Lung (tissue), 17 donors: ENCODE measurements at places on chromosomes 16 and 17. TPM values are rescaled to one million over a fixed set of nuclear protein-coding genes. Genes with fewer than 3 reads are reported as not detected.
A peak's percentile ranks its signal among the peaks of the same experiment; 100 is the strongest.

- H3K4me1 ChIP-seq: peaks cover 7% of the 10 kb centered on the region
- no peak for DNase-seq
- H3K27me3 ChIP-seq: no peaks in the 10 kb centered on the region
- peaks cover 4% of the 10 kb centered on the region for H3K36me3 ChIP-seq
- no peak overlapping the region for H3K4me3 ChIP-seq
These were observed 5.7 kb downstream of the C16orf86 start for GRCh38 chr16:67672306-67672705.

- H3K4me3 ChIP-seq: no peak overlapping the region
- DNase-seq: no peak
- H3K36me3 ChIP-seq: peaks cover 5% of the 10 kb centered on the region
- H3K27ac ChIP-seq: no peak overlapping the region
These were observed 40.8 kb upstream of the SEC14L1 start for GRCh38 chr17:77099997-77100396.

DNA sequence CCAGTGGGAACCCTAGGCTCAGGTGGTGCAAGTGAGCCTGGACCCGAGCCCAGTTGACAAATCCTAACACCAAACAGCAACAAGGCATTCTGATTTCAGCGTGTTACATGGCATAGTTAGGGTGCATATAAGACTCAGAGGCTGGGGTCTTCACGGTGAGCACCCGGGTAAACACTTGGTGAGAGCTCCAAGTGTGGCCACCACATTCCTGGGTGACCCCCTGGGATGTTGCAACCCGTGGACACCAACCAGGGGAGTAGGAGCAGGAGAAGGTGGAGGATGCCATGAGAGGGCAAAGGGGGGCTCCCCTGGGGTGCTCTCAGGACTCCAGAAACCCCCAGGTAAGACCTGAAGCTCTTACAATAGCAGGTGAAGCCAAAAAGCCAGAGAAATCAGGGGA lies 69.9 kb upstream of the CDH5 start:
- H3K4me1 ChIP-seq: no peaks in the 10 kb centered on the region
- no peak overlapping the region for H3K4me3 ChIP-seq
- no peak for DNase-seq
- no peak overlapping the region for H3K27ac ChIP-seq
- H3K27me3 ChIP-seq: no peaks in the 10 kb centered on the region

The DNAI2 gene
- polyA plus RNA-seq: 4.1 TPM

The HSD17B1 gene
- 2.4 TPM for polyA plus RNA-seq

The ZNF385C gene
- polyA plus RNA-seq: 0.57 TPM

The DOC2B gene
- polyA plus RNA-seq: 5.5 TPM

- H3K27me3 ChIP-seq: no peaks in the 10 kb centered on the region
- H3K36me3 ChIP-seq: no peaks in the 10 kb centered on the region
- peaks cover 14% of the 10 kb centered on the region for H3K4me1 ChIP-seq
- no peak overlapping the region for H3K27ac ChIP-seq
- no peak for DNase-seq
These were observed 133.9 kb downstream of the PARN start for GRCh38 chr16:14496047-14496770.

DNA sequence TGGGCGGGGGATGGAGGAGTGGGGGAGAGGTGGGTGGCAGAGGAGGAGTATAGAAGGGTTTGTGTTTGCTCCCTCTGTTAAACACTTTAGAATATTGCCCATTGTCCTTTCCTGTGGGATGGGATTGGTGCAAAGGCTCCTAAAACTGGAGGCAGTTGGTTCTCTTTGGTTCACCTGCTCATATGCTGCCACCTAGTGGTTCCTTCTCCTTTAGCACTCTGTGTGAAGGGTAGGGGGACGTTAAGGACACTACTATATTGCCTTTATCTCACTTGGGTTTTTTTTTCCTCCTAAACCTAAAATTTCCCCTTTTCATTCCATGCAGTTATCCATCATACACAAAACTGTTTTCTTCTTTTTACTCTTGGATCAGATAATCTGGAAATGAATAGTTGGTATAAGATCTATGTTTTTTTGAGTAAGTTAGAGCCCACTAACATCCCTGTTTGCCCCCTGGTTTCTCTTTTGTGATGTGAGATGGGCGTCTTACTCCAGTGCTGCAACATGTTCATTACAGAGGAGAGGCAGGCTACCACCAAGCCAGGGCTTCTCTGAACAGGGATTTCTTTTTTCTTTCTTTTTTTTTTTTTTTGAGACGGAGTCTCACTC lies 23.8 kb downstream of the SNX11 start:
- H3K4me3 ChIP-seq: no peak overlapping the region
- no peaks in the 10 kb centered on the region for H3K27me3 ChIP-seq
- no peaks in the 10 kb centered on the region for H3K4me1 ChIP-seq
- no peak overlapping the region for H3K27ac ChIP-seq
- peak; percentile 69 for DNase-seq

DNA sequence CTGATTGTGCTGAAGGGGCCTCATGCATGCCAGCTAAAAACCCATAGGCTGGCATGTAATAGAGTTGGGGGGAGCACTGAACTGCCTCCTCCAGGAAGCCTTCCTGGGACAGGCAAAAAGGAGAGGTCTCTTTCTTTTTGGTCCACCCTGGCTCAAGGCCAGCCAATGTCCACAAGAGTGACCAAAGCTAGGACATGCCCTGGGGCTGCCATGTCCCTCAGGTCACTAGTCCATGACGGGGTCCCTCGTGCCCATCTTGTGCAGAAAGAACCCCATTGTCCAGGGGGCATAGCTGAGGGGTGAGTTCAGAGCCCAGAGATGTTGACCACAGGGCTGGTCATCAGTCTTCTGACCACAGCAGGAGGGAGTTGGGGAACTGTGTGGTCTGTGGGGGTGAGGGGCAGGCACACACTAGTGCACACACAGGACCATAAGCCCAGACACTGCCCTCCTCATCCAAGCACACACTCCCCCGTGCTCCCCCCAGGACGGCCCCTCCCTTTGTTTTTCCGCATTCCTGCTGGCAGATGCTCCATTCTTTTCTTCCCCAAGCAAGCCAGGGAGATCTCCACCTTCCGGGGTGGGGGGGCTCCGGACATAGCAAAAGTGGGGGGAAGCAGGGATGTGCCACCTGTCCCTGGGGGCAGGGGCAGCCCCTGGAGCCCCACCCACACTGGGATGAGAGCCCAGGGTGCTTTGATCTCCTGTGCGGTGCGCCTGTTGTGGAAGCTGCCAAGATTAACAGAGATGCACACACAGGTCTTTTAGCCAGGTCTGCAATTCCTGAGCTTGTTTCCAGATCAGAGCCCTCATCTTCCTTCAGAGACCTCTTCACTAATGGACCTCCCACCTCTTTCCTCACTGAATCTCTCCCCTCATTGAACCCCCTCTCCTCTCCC lies 25.2 kb upstream of the PHB1 start:
- H3K36me3 ChIP-seq: no peaks in the 10 kb centered on the region
- H3K4me1 ChIP-seq: peaks cover 15% of the 10 kb centered on the region
- no peaks in the 10 kb centered on the region for H3K27me3 ChIP-seq
- no peak for DNase-seq
- no peak overlapping the region for H3K4me3 ChIP-seq

The GJD3 gene
- 1.4 TPM for polyA plus RNA-seq

GRCh38 chr17:80432350-80432955 lies 17.5 kb downstream of the ENDOV start:
- DNase-seq: no peak
- H3K27me3 ChIP-seq: no peaks in the 10 kb centered on the region
- no peaks in the 10 kb centered on the region for H3K4me1 ChIP-seq
- H3K36me3 ChIP-seq: peaks cover 7% of the 10 kb centered on the region
- H3K27ac ChIP-seq: no peak overlapping the region

DNA sequence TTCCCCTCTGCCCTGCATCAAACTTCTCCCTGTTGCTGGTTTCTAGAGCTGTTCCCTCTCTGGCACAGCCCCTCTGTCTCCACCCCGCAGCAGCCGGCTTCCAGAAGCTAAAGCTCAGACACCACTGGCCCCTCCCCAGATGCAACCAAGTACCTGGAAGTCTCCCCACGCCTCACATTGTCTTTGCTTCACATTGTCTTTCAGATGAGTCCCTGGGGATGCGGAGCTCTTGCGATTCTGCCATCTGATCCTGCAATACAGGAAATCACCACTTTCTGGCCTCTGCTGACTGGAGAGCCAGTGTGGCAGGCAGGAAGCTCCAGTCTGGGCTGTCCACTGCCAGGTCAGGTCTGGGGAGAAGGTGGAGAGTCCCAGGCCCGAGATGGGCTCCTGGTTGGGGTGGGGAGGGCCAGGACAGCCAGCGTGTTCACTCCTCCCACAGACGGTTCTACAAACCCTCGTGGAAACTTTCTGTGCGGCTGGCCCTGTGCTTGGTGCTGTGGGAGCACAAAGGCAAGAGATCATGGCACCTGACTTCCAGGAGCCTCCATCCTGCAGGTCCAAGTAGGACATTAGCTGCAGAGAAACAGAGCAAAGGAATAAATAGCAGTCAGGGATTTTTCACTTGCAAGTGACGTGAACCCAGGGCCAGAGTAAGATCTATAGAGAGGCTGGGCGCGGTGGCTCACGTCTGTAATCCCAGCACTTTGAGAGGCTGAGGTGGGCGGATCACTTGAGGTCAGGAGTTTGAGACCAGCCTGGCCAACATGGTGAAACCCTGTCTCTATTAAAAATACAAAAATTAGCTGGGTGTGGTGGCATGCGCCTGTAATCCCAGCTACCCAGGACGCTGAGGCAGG lies 47.9 kb upstream of the MAP3K14 start:
- no peak overlapping the region for H3K27ac ChIP-seq
- H3K4me1 ChIP-seq: no peaks in the 10 kb centered on the region
- H3K36me3 ChIP-seq: no peaks in the 10 kb centered on the region
- H3K27me3 ChIP-seq: no peaks in the 10 kb centered on the region

The CES5A gene
- not detected for polyA plus RNA-seq

DNA sequence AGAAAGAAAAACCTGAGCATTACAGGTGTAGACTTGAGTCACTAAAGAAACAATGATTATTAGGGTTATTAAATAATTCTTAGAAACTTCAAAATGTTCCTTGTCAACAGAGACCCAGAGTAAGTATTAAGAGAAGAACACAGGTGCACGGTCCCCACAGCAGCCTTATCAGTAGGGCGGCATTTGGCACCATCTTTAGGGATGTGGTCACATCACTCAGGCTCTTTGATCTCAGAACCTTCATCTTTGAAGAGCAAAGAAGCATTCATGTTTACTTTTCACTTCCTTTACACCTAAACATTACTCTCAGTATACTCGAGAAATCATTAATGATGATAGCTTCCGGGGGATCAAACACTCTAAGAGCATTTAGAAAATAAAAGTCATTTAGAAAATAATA lies 928.7 kb downstream of the KCNJ2 start:
- no peaks in the 10 kb centered on the region for H3K27me3 ChIP-seq
- no peaks in the 10 kb centered on the region for H3K4me1 ChIP-seq
- H3K27ac ChIP-seq: no peak overlapping the region
- no peak for DNase-seq
- no peak overlapping the region for H3K4me3 ChIP-seq

GRCh38 chr16:69114346-69114975 lies 9.0 kb downstream of the HAS3 start:
- DNase-seq: no peak
- peaks cover 19% of the 10 kb centered on the region for H3K36me3 ChIP-seq
- no peak overlapping the region for H3K27ac ChIP-seq
- no peak overlapping the region for H3K4me3 ChIP-seq

DNA sequence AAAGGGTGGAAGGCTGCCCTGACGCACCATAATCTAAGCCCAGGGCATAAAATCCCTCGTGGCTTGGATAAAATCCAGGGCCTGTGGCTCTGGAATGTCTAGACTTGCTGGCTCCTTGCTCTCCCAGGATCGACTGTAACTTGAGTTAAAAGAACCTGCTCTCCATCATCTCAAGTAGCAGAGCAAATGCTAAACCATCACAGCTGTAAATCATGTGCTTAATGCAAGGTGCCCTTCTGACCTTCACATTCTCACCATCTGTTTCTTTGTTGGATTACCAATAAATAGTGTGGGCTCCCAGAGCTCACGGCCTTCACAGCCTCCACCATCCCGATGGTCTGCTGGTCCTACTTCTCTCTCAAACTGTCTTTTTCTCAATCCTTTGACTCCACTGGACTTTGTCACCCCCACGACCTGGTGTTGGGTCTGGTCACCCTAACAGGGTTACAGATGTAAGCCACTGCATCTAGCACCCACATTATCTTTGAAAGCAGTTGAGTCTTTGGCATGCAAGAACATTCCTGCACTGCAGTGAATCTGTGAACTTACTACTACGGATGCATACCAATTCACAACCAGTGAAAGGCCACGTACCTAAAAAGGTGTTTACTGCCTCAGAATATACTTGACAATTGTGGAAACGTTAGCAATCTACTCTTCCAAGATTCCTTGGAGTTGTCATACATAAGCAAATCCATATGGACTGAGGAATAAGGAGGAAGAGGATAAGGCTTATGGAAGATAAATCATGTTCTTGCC lies 15.3 kb downstream of the RSL1D1 start:
- no peak for DNase-seq
- no peaks in the 10 kb centered on the region for H3K4me1 ChIP-seq
- H3K4me3 ChIP-seq: no peak overlapping the region
- no peaks in the 10 kb centered on the region for H3K27me3 ChIP-seq
- H3K36me3 ChIP-seq: peaks cover 32% of the 10 kb centered on the region

- H3K27ac ChIP-seq: no peak overlapping the region
- H3K36me3 ChIP-seq: no peaks in the 10 kb centered on the region
- H3K4me3 ChIP-seq: no peak overlapping the region
- peaks cover 4% of the 10 kb centered on the region for H3K27me3 ChIP-seq
These were observed 51.4 kb downstream of the RAP1GAP2 start for GRCh38 chr17:2847381-2848333.

The SCNN1B gene
- polyA plus RNA-seq: 41.4 TPM

The FBXW10 gene
- polyA plus RNA-seq: 0.20 TPM

DNA sequence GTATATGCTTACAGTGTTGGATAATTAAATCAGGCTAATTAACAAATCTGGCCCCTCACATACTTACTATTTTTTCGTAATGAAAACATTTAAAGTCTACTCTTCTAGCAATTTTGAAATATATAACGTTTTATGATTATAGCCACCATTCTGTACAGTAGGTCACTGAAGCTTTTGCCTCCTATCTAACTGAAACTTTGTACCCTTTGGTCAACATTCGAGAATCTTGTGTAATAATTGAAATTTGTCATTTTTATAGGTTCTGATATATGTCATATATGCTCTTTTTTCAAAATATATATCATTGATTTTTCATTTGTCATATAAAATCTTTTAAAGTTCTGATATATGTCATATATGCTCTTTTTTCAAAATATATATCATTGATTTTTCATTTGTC lies 12.7 kb downstream of the PHKB start:
- H3K4me1 ChIP-seq: peaks cover 4% of the 10 kb centered on the region
- DNase-seq: no peak
